ENCODE measurements at places on chromosomes 4 and X.

DNA sequence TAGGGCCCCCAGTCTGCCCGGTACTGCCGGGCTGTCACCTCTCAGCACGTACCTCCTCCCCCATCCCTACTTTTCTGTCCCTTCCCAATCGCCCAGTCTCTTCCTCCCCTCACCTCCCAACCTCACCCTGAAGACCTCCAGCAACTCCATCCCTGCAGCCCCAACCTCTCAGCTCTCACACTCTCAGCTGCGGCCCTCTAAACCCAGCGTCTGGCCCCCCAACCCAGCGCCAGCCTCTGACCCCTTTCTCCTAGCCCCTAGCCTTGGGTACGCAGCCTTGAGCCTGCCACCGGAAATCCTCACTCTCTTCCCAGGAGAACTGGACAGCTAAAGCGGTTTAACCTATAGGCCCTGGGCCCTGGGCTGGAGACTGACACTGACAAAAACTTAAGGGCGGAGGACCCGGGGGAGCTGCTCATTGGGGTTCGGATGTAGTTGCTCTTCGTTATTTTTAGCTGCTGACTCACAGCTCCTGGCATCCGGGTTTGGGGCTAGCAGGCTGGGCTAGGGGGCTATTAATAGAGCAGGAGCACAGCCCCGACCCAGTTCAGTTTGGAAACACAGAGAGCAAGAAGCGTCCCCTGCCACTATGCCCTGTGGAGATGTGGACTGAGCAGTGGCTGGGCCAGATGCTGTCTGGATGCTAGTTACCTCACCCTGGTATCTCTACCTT is 9.6 kb upstream of the DLG3 start:
- no peak for DNase-seq

- peak; percentile 20 for DNase-seq
These were observed 254.2 kb downstream of the ADAMTS3 start for GRCh38 chr4:72314869-72315268.

DNA sequence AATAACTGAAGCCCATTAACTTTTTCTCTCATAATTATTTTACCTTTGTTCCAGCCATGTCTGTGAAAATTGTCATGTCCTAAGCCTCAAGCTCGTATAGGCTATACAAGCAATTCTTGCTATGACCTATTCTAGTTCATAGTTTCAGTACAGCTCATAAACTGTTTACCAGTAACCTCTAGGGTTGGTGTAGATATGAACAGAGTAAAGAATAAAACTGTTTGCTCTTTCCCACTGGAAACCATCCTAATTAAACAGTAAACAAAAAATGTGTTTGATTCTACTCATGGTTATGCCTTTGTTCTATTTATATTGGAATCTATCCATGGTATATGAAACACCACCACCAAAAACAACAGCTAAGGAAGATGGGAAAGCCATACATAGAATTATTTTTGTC is 1444.0 kb upstream of the PCDH7 start:
- peak; percentile 2 for DNase-seq

GRCh38 chr4:11599064-11599463 is 170.4 kb upstream of the HS3ST1 start:
- DNase-seq, result no peak

- no peak for DNase-seq
These were observed 50.6 kb upstream of the RAPGEF2 start for GRCh38 chr4:159052315-159052714.

- no peak for DNase-seq
These were observed 372.1 kb upstream of the SMIM31 start for GRCh38 chr4:164381859-164382258.
